SK-N-SH (cell line): ENCODE measurements at places on chromosomes 3 and 15.
A peak's percentile ranks its signal among the peaks of the same experiment; 100 is the strongest.

DNA sequence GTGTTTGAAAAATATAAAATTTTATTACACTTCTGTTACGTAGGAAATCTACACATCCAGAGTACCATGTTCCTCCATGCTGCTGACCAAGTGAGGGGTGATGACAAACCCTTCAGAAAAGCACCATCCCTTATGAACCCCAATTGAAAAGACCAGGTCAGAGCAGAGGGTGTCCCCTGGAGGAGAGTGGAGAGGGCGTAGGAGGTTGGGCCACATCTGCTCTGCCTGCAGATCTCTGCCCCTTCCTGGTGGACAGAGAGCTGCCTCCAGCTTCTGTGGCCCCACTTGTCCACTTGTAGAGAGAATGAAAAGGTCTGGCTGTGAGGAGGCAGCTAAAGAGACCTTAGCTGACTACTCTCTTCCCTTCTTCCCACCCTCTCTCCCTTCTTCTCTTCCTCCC, 55.5 kb downstream of the GLDN start:
- no peak for DNase-seq

DNA sequence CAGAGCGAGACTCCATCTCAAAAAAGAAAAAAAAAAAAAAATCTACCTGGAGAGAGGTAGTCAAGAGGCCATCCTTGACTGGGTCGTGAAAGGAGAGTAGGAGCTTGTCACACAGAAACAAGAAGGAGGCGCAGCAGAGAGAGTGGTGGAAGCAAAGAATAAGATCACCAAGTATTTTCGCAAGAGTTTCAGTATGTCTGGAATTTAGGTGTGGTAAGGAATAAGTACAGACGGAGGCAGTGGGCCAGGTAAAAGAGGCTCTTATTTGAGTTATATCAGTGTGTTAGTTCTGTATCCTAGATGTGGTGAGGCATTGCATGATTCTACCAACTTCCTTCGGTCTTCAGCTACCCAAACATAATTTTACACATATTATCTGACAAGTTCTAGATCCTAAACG, 14.6 kb upstream of the ATP10A start:
- no peak for DNase-seq

GRCh38 chr3:127754411-127755304, 67.7 kb downstream of the MGLL start:
- DNase-seq = no peak

DNA sequence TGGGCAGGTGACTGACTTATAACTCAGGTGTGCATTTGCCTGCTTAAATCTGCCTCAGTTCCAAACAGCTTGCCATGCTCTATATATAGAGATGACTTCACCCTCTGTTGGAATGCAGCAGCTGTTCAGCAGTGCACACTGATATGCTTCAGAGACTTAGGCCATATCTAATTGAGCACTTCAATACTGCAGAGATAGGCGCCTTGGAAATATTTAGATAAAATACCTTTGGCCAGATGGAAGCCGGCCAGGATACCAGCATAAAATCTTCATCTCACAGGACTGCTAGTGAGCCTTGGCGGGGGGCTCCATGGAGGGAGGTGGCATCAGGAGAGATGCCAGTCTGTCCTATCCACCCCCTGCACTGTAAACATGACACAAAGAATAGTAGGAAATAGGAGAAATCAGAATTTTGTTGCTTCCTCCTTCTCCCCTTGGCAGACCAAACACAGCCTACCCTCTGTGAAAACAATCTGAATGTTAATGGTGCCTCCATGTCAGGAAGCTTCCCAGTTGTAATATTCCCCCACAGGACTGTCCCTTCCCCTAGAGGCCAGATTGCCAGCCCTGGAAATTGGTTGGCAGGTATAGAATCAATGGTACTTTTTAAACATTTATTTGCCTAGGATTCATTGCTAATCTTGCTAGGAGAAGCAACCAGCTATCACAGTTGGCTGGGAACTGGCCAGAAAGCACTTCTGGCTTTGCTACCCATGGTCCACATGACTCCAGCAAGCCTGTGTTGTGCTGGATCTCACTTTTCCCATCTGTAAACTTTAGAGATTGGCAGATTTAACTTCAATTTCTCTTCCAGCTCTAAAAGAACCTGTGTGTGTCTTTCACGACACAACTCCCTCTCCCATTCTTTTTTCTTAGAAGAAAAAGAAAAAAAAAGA, 215.5 kb upstream of the KCNMB2 start:
- peak; percentile 23 for DNase-seq

GRCh38 chr3:123521179-123521969, 63.5 kb downstream of the HACD2 start:
- no peak for DNase-seq

DNA sequence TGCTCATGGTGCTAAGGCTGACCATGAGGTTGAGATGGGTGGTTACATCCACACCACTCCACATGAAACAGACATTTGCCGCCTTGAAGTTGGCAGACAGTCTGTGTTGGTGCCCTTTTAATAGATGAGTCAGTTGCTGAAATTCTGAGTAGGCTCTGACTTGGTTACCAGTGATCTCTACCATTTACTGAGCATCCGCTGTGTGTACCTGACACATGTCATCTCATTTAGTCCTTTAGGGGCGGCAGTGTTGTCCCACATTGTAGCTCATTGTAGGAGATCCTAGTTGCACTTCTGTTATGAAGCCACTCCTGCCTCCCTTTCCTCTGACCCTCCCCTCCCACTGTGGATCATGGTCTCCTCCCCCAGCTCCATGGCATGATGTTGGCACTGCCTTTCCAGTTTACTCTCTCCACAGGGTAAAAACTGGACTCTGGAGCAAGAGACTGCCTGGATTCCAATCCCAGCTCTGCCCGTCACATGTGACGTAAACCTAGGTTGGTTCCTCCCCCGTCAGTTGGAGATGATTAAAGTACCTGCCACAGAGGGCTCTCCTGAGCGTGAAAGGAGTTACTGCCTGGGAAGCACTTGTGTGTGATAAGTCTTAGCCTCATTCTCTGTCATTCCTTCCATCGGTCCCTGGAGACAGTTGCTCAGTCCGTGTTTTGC, 21.6 kb downstream of the SLCO3A1 start:
- DNase-seq = no peak

DNA sequence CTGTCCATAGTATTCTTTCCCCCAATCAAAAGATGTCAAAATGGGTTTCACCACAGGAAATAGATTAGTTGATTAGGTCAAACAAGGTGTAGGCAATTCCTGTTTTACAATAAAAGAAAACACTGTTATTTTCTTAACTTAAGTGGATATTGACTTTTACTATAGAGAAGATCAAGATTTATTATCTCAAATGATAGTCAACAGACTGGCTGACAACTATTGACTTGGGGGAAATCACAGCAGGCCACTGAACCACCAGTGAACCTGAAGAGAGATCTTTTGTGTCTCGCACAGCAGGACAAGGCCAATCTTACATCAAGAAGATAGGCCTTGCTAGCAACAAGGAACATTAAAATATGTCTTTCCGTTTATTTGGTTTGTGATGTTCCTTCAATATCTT, 1187.6 kb downstream of the SI start:
- no peak for DNase-seq

- no peak for DNase-seq
Measured at GRCh38 chr3:175020101-175020500, 161.0 kb downstream of the NAALADL2 start.

DNA sequence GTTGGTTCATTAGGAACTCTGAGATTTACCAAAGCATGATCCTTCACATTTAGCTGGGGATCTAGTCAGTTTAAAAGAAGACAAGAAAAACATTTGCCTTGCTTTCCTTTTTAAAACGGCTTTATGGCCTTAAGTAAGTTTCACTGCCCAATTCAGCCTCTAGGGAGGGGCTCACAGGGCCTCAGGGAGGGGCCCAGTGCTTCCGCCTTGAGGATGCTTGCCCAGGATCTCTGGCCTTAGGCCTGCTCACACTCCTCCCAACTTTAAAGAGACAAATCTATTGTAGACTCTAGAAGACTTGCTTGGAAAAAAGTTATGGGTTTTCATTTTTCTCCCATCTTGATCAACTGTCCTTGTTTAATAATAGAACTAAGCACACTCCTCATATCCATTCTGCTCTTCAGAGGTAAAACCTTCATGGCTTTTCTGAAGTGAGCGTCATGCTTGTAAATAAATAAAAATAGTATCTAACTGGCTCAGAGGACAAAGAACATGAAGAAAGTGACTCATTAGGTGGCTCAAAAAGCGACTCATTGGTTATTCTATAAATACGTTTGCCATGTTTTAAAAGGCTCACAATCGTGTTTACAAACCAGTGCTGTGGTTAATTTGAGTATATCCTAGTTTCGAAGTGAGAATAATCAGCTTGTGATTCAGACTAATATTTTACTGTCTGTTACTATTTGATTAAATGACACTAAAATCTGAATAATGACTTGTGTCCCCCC, 13.7 kb downstream of the PDHB start:
- no peak for DNase-seq

GRCh38 chr3:97882975-97883598, 61.3 kb downstream of the CRYBG3 start:
- no peak for DNase-seq

GRCh38 chr3:76212679-76213078, 427.3 kb upstream of the ZNF717 start:
- DNase-seq = no peak

DNA sequence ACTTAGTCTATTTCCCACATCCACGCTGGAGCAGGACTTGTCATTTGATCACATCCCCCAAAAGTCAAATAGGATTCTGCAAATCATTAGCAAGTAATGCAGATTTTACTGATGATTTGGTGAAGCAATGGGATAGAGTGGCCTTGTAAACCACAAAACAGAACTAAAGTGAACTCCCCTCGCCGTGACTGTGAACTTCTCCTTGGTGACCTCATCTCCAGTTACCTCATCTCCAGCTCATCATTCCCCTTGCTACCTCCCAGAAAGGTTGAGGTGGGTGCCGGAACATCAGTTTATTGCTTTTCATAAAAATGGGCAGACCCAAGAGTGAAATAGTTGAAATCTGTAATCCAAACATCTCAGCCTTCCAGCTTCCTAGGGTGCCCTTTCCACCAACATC, 36.7 kb upstream of the ADPGK start:
- DNase-seq = no peak

DNA sequence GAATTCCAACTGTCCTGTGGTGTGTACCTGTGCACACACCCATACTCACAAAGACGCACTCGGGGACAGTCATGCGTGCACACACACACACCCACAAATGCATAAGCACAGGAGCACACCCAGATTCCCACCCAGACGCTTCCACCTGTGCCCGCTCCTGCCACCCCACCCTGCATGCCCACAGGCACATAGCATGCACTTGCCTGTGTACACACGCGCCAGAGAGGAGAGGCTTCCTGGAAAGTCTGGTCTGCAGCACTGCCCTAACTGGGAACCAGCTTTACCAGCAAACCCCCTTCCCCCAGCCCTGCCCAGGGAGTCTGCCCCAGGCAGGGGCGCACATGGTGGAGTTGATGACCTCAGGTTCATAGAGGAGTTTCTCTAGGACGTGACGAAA, 246.2 kb downstream of the UACA start:
- DNase-seq = no peak

DNA sequence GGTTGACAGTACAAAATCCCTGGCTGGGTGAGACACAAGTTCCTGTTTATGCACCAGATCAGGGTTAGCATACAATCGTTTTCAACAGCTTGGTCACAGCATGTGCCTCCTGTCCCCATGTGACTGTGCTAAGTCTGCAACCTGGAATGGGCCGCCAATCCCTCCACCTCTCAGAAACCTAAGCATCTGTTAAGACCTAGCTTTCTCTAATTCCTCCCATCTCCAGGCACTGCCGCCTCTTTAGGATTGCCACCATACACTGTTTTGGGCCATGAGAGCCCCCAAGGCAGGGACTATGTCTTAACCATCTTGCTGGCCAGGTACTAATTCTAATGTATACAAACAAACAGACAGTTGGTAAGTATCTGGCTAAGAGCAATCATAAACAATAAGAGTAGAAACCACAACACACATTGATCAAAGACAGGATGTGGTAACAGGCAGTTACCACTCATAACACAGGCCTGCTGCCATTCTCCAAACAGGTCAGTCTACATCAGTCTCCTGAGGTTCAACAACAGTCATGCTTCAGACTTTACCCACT, 25.6 kb downstream of the SEC22C start:
- DNase-seq = no peak

DNA sequence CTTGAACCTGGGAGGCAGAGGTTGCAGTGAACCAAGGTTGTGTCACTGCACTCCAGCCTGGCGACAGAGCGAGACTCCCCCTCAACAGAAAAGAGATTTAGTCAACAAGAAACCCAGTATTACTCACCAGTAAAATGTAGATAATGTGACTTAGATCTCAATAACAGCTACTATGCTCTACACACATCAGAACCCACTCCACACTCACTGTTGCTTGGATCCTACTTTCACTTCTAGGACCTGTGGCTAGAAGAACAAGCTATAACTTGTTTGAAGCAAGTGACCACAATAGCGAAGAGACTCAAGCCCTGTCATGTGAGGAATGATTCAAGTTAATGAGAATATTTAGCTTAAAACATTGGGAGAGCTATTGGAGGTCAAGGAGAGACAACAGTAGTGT, 100.7 kb downstream of the ANXA2 start:
- no peak for DNase-seq

DNA sequence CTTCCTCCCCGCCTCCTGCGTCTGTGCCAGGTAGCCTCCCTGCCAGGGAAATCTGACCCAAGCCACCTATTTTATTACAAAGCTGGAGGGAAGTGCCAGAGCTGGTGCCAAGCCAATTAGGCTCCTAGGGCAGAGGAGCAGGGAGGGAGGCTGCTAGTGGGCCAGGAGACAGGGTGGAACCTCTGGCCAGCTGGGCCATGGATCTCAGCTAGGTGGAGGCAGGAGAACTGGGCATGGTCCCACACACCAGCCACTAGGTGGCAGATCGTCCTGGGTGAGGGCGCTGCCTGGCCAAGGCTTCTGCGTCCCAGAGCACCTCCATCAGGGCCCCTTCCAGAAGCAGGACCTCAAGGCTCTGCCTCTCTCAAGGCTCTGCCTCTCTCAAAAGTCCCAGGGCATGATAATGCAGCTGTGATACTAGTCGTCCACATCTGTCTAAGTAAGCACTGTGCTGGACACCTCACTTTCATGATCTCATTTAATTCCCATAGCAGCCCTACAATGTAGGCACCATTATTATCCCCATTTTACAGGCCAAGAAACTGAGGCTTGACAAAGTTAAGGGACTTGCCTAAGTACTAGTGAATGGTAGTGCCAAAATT, 4.5 kb upstream of the RFT1 start:
- peak; percentile 84 for DNase-seq

DNA sequence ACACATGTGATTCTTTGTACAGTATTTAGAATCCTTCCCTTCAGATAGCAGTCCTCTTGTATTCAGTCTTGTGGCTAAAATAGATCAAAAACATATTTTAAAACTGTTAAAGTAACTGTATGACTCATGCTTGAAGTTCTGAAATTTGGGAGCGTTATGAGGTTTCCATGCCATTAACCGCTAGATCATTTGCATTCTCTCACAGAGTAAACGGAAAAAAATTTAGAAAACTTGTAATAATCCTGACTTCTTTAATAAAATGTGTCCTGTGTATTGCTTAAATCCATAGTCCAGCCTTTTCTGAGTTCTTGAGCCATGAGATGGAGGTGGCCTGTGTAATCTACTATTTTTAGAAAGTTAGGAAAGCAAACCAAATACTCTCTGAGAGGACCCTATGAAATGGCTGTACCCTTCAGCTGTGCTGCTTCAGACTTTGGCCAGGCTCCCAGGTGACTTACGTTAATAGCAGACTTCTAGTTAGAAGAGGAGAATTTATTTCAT, 33.8 kb downstream of the MBNL1 start:
- DNase-seq = no peak
